ENCODE measurements at places on chromosomes 5 and 9.

DNA sequence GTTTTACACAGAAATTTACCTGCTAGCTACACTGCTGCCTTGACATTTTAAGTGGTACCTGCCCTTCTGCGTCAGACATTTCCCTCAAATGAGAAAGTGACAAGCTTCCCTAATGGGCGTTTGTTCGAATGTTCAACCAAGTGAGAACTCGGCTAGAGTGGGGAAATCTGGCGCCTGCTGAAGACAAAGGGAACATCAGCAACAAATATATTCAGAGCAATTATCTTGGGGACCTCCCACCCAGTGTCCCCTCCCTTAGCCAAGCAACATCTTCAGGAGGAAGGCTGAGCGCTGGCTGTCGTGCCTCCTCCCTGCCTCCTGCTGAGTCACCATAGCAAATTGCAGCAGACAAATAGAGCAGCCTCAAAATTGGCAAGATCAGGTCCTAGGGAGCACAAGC lies 57.1 kb downstream of the MFAP3 start:
- peak; percentile 59 for DNase-seq

- DNase-seq = no peak
Measured at GRCh38 chr9:125568621-125569020, 138.4 kb downstream of the MAPKAP1 start.

- no peak for DNase-seq
Measured at GRCh38 chr5:34742061-34742460, 85.9 kb downstream of the RAI14 start.

GRCh38 chr5:24142341-24142740 lies 502.4 kb downstream of the CDH10 start:
- DNase-seq = no peak

GRCh38 chr5:173505634-173506033 lies 110.8 kb downstream of the BOD1 start:
- DNase-seq = no peak

GRCh38 chr5:107169867-107170266 lies 500.9 kb downstream of the EFNA5 start:
- no peak for DNase-seq

GRCh38 chr5:68369023-68369359 lies 153.4 kb downstream of the PIK3R1 start:
- peak; percentile 43 for DNase-seq

- peak; percentile 15 for DNase-seq
Measured at GRCh38 chr5:132063090-132063911, 2.8 kb downstream of the IL3 start.

GRCh38 chr5:110517396-110517795 lies 209.1 kb downstream of the TMEM232 start:
- DNase-seq = no peak

DNA sequence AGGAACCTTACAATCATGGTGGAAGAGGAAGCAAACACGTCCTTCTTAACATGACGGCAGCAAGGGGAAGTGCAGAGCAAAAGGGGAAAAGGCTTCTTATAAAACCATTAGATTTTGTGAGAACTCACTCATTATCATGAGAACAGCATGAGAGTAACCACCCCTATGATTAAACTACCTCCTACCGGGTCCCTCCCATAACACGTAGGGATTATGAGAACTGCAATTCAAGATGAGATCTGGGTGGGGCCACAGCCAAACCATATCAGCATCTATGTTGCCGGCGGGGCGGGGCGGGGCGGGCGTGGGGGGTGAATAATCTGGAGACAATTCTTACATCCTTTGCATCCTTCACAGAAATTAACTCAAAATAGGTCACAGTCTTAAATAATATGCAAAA lies 58.8 kb upstream of the GFPT2 start:
- DNase-seq = no peak

- DNase-seq = no peak
Measured at GRCh38 chr9:130981756-130982137, 27.2 kb upstream of the LAMC3 start.

Data from NCI-H2081 (cell line).